Stimulated activated CD4-positive, alpha-beta T cell treated with anti-CD3 and anti-CD28 coated beads, TNF-alpha, amount 100 ng/mL, for 48 hours (primary cell): ENCODE measurements at places on chromosomes 13 and 19.

GRCh38 chr13:73521985-73522524, 463.2 kb downstream of the KLF5 start:
- DNase-seq, result no peak

DNA sequence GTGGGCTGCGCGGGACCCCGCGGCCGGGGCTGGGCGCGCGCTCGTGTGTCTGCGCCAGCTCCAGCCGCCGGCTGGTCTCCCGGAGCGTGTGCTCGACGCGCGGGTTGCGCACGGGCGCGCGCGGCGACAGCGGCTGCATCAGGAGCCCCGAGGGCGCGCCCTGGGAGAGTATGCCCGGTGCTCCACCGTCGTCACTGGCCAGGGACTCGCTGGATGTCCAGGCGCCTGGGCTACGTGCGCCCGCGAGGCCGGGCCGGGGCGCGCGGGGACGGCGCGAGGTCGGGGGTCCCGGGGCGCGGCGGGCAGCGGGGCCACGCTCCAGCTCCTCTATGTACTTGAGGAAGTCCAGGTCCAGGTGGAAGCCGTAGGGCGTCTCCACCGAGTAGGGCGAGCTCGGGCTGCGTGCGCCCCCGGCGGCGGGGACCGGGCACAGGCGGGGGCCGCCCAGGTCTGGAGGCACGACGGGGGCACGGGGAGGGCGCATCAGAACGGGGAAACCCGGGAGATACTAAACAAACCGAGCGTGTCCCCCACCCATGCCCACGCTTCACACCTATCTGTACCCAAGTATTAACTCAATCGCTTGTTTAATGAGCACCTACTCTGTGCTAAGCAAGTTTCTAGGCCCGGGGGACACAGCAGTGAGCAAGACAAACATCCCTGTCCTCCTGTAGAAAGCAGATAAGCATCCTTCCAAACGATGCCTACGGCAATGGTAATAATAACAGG, 7.6 kb downstream of the KANK3 start:
- DNase-seq, result no peak

DNA sequence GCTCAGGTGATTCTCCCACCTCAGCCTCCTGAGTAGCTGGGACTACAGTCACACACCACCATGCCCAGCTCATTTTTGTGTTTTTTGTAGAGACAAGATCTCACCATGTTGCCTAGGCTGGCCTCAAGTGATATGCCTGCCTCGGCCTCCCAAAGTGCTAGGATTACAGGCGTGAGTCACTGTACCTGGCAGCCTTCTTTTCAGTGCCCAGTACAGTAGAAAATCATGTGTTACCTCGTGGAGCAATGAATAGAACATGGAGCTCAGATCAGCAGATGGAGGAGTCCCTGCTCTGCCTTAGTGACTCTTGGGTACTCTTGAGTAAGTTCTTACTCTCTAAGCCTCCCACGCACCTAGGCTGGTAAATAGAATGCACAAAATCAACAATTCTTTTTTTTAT, 44.7 kb downstream of the THSD1 start:
- no peak for DNase-seq

DNA sequence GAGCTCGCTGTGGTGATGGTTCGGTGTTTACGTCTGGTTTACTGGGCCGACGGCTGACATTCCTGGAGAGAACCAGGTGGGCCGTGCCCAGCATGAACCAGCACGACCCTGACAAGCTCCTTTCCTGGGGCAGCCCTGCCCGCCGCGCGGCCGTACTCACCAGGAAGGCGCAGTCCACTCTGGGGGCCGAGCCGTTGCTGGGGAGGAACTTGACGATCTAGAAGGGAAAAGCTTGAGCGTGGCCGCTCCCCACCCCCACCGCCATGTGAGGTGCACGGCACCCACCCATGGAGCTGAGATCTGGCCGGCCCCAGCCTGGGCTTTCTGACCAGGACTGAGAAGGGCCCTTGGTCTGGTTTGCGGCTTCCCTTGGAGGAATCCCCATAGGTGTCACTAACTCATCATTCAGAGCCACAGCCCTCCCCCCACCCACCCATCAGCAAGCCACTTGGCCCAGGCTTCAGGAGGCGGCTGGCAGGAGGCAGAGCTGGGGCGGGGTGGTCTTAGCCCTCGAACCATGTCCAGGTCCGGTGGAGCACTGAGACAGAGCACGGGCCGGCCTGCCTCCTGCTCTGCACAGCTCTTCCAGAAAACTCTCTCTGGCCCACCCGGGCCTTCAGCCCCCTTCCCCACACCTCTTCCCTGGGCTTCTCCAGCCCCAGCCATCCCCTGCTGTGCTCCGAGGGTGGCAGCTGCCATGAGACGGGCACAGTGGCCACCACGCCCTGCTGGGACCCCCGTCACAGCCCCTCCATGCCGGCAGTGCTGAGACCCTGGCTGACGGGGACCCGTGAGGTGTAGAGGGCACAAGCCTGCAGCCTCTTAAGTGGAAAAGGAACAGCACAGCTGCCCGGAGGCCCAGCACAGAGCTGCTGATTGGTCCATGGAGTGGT, 6.2 kb downstream of the ATP4B start:
- no peak for DNase-seq

GRCh38 chr19:10288662-10289166, 1.0 kb upstream of the ICAM5 start:
- peak; percentile 41 for DNase-seq

DNA sequence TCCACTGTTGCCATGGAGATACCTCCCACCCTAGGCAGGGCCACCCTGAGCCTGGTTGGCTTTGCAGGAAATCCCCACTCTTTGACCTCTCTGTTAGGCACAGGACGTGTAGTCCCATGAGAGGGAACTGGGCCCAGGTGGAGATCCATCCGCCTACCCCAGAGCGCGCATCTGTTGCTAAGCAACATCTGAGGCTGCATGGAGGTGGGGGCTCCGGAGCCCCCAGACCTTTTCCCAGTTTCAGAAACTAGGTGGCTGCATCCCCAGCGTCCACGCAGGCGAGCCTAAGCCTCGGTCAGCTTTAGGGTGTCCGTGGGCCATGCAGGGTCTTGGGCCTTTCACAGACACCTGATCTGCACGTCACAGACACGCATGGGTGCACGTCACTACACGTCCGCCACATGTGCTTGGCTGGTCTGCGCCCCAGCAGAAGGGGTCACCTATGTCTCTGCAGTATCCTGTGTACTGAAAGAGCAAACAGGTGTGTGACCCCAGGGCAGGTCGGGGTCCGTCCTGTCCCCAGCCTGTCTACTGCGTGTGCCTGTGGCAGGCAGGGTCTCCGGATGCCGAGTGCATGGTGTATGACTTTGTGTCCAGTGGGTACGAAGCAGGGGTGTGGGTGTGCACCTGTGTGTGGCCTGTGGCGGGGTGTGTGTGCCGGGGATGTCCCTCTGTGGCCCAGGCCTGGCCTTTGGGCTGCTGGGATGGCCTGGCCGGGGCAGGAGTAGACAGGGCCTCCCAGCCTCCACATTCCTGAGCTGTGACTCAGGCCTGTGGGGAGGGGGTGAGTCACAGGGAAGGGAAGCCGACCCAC, 4.1 kb upstream of the CIRBP start:
- DNase-seq, result no peak

GRCh38 chr13:108220041-108220440, 1.8 kb downstream of the ABHD13 start:
- no peak for DNase-seq

DNA sequence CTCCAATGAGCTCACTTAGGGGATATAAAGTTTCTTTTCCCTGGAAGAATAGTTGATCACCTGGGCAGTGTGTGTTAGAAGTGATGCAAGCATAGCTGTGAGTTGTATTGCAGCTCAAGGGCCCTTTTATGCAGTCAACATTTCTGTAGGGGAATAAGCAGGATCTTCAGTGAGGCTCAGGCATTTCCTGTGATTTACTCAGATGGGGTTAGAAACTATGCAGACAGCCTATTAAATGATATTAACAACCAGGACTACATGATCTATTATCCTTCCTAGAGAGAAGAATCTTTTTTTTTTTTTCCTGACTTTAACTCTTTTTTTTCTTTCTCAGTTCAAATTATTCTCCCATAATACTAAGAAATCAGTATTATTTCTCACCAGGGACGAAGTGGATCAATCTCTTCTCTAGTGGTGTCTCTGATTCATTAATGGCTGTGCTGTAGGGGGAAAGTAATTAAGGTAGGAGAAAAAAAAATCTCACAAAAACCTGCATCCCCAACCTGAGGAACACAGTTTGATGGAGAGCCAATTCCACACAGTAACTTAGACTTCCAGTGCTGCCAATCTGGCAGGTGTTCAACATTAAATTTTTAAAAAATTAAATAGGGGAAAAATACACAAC, 126.4 kb upstream of the SLC10A2 start:
- DNase-seq, result no peak

DNA sequence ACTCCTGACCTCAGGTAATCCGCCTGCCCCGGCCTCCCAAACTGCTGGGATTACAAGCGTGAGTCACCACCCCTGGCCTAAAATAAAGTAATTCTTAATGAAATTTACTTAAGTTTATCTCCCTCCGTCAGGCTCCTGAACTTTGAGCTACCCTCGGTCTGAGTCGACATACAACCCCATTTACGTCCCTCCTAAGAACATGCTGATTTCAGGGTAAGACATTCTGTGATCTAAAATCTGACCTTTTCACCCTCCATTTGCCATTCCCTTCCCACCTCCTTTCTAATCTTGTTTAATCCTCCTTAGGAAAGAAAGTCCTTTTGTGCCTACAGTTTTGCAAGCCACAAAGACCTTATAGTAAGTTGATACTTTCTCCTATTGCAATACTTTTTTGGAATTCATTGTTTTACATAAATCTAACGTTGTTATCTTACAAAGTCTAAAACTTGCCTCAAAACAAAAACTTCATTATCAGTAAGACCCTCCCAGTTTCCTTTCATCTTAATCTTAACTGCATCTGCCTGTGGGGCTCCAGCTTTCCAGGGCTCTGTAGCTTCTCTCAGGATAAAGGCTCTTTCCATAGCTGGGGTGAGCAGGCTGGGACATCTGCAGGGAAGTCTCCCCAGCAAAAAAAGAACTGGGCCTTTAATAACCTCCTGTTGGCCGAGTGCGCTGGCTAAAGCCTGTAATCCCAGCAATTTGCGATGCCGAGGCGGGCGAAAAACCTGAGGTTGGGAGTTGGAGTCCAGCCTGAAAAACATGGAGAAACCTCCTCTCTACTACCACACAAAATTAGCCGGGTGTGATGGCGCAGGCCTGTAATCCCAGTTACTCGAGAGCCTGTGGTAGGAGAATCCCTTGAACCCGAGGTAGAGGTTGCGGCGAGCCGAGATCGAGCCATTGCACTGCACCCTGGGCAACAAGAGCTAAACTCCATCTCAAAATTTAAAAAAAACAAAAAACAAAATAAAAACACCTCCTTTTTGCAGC, 143.1 kb downstream of the ZNF737 start:
- no peak for DNase-seq

GRCh38 chr13:94595001-94595949, 677 bp downstream of the TGDS start:
- no peak for DNase-seq

- peak; percentile 64 for DNase-seq
Observed at GRCh38 chr19:38729653-38730469, 14.4 kb downstream of the CAPN12 start.

GRCh38 chr13:29081036-29081435, 260.9 kb downstream of the MTUS2 start:
- DNase-seq, result no peak

GRCh38 chr13:47673009-47673850, 327.8 kb downstream of the SUCLA2 start:
- no peak for DNase-seq

DNA sequence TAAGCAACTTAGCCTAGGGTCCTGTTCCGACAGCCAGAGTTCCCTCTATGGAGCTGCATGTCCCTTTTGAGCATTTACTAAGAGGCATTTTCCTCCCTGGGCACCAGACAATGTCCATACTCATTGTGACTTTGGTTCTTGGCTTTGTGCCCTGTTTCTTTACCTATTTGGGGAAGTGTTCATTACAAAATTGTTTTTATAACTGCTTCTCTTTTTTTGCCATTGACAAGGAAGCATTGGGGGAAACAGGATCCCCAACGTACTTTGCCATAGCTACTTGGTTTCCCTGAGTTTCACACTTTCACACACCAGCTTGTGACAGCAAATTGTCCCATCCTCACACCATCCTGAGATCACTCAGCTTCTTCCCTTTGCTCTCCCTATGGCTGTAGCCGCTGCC, 81.1 kb upstream of the SIAH3 start:
- DNase-seq, result no peak

DNA sequence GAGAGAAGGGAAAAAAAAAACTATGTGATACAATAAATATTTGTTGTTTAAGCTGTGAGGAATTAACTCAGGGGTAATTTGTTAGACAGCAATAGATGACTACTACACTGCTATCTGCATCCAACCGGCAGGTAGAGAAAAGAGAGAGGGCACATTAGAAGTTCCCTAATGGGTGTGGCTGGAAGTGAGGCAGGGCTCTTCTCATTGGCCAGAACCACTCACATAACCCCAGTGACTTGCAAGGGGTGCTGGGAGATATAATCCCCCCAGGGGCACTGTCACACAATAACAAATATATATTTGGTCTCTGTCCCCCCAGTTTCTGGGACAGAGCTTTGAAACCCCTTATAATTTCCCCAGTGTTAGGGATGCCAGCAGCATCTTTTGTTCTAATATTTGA, 24.3 kb downstream of the FGF21 start:
- no peak for DNase-seq

GRCh38 chr19:58382997-58383603, 2.3 kb upstream of the ZNF837 start:
- no peak for DNase-seq

DNA sequence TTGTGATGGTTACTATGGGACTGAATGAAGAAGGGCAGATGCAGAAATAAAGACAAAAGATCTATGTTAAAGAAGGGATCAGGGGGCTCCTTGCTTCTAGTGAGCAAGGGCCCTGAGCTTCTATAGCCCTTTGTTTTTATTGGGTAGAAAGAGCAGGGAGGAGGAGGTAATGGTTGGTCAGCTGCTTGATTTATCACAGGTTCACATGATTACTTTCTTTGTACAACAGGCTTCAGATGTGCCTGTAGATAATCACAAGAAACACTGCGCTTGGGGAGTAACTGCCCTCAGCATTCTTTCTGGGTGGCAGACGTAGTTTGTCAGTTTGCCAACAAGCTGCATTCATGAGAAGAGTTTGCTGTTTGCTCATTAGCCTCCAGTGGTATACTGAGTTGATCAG, 4.8 kb upstream of the ZNF439 start:
- DNase-seq, result no peak

DNA sequence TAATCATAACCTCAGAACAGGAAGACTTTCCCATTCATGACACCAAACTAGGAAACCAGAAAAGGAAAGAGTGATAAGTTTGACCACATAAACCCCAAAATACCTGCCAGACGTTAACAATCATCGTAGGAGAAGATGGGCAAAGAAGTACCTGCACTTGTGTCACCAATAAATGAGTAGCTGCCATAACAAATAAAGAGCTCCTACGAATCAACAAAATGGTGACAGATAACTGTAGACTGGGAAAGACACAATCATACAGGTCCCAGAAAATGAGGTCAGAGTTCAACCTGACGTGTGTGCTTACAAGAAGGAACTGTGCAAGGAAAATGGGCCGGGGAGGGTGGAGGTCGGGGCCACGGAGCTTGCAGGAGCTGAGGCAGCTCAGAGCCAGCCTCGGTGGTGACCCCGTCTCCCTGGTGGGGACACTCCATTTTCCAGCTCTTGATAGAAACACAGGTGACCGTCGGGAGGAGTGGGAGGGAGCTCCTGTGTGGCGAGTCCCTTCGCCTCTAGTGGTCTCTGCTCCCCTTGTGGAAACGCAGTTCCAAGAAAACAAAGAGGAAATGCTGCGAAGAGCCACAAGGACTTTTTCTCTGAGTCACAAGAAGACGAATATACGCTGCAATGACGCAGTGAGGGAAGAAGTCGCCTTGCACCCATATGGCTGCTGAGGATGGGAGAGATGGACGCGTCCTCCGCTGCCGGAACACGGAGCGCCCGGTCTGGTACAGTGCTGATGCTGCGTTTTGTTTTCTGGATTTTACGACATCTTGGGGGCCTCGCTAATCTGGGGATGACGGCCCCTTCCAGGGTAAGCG, 9.5 kb downstream of the PIP5K1C start:
- DNase-seq, result no peak
